ENCODE measurements at places on chromosomes 3 and 15. TPM values are rescaled to one million over a fixed set of nuclear protein-coding genes. Genes with fewer than 3 reads are reported as not detected.

RTP3 gene
- not detected for total RNA-seq

DAPK2 gene
- 3.7 TPM for total RNA-seq

MAPK6 gene
- 32.3 TPM for total RNA-seq

WWTR1 gene
- total RNA-seq: 205 TPM

IL17RB gene
- total RNA-seq: not detected

NPAP1 gene
- 0.16 TPM for total RNA-seq

CKMT1B gene
- total RNA-seq: not detected

CHL1 gene
- 0.63 TPM for total RNA-seq

UQCC5 gene
- 7.7 TPM for total RNA-seq

PLSCR4 gene
- 28.3 TPM for total RNA-seq

MCTP2 gene
- 3.9 TPM for total RNA-seq

CSPG5 gene
- 0.09 TPM for total RNA-seq

Measured in fibroblast of the aortic adventitia (primary cell).